ENCODE measurements at places on chromosomes 5 and 9.

DNA sequence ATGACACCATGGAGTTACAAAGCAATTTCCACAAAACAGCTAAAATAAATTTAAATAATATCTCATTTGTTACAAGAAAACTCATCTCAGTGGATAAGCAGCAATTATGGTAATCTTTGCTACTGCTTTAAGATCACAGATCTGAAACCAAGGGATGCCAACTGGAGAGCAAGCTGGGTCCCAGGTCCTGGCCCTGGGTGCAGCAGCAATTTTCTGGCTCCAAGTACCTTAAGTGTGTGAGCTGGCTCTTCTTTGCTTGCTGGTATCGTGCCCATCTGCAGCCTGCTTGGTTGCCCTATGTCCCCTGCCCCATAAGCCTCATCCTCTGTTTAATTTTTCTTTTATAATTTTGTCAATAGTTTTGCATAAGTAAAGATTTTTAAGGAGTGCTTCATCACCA, 41.5 kb upstream of the DIRAS2 start:
- DNase-seq: no peak

- DNase-seq: no peak
Measured at GRCh38 chr9:71025201-71025600, 96.2 kb downstream of the TRPM3 start.

DNA sequence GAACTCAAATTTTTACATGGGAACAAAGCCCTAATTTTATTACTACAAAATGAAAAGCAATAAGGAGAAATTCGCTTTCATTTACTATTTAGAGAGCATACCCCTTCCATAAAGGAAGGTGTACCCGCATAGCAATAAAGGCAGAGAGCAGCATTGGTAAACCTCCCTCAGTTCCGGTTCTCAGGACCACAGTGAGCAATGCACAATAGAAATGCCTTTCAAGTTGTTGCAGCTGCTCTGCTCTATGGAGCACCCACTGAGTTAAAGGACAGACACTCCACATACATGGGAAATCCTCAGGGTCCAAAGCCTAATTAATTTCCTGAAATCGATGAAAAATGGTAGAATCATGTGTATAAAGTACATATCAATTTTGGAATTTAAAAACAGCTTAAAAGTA, 89.9 kb upstream of the MPDZ start:
- no peak for DNase-seq

- DNase-seq: no peak
Measured at GRCh38 chr5:179118756-179119414, 58.7 kb downstream of the ZNF354C start.

DNA sequence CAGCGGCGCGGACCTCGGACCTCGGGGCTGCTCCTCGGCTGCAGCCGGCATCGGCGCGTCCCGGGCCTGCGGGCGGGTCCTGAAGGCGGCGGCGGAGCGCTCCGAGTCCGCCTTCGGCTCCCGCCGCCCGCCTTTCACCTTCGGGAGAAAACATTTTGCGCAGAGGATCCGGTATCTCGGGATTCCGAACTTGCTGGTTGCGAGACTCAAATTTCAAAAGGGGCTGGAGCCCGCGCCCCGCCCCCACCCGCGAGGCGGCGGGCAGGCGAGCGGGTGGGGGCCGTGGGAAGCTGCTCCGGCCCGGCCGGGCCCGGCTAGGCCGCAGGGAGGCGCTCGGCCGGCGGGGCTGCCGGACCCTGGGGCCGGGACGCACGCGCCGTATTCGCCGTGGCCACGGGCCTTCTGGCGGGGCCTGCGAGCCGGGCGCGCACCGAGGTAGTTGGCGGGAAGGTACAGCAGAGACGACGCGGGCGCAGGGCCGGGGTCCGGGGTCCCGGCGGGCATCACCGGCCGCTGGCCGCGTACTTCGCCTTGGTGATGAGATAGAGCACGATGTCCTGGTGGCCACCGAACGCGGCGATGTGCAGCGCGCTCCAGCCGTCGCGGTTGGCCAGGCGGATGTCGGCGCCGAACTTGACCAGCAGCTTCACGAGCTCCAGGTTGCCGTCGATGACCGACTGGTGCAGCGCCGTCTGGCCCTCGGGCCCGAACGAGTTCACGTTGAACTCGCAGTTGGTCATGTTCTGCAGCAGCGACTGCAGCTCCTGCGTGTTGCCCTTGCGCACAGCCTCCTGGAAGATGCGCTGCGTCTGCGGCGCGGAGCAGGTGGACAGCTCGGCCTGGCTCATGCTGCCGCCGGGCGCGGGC, 757 bp downstream of the NRARP start:
- DNase-seq: no peak

DNA sequence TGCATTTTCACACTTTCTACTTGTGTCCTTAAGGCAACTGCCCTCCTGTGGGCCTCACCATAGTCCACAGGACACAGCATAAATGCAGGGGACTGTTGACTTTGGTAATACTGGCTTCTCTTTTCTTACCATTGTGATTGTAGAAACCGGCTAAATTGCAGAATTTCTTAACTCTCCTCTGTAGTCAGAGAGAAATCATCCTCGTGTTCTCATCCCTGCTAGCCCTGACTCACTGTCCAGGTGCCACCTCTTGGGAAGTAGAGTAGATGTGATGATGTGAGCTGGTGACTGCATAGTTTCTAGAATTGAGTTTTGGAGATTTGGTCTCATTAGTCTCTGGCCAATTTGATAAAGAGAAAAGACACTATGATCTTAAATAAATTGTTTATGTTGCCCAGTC, 5.5 kb downstream of the PHF24 start:
- no peak for DNase-seq

GRCh38 chr5:9009931-9010651, 535.8 kb downstream of the SEMA5A start:
- DNase-seq: no peak

- DNase-seq: no peak
Measured at GRCh38 chr5:181189962-181190710, 14.9 kb downstream of the TRIM7 start.

- DNase-seq: no peak
Measured at GRCh38 chr9:14296495-14297113, 17.3 kb downstream of the NFIB start.

DNA sequence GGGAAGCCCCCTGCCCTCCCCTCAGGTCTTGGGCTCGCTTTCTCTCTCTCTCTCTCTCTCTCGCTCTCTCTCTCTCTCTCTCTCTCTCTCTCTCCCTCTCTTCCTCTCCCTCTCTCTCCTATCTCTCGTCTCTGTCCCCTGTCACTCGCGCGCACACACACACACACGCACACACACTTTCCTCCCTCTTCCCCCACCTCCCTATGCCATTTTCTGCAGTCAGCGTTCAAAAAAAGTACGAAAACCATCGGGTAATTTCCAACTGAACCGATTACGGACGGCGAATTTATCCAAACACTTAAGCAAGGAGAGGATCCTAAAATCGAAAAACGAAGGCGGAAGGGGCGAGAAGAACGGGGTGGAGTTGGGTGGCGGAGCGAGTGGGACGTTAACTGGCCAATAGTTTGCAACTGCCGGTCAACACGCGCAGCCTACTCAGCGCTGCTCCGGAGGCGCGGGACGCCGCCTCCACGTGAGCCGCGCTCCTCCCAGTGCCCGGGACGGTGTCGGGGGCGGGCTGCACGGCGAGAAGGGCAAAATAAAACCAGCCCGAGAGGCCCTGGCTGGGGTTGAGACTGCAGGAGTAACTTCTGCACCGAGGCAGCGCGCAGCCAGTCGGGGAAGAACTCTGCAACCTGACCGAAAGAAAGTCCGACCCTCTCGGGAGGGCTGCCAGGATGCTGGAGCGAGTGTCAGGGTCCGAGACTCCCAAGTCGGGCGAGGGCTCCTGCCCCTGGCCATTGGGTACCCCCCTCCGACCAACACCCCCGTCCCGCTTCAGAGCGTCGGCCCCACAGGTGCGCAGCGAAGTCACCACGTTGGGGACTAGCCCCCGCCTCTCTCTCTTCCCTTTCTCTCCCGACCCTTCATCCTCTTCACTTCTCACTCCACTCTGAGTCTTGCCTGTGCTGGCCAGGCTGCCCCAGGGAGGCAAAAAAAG, 24.9 kb upstream of the ELAVL2 start:
- no peak for DNase-seq

GRCh38 chr5:67897980-67898379, 317.6 kb upstream of the PIK3R1 start:
- no peak for DNase-seq

DNA sequence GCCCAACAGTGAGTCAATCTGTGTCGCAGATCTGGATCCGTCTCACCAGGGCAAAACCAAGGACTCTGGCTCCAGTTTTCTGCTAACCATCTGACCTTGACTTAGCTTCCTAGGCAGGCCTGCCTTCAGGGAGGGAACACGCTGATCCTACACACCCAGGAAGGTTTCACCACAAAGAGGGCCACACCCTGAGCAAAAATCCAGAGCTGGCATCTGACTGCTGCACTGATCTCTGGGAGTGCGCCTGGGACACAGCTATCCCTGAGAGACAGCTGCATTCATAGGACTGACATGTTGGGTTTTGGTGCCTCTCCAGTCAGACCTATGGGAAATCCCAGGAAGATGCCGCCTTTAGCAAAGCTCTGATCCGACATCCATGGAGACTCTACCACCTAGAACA, 47.5 kb downstream of the CDK5RAP2 start:
- DNase-seq: no peak

- DNase-seq: no peak
Measured at GRCh38 chr9:115462623-115463022, 344.7 kb upstream of the TNC start.

- no peak for DNase-seq
Measured at GRCh38 chr5:167783145-167783817, 508.2 kb upstream of the WWC1 start.

DNA sequence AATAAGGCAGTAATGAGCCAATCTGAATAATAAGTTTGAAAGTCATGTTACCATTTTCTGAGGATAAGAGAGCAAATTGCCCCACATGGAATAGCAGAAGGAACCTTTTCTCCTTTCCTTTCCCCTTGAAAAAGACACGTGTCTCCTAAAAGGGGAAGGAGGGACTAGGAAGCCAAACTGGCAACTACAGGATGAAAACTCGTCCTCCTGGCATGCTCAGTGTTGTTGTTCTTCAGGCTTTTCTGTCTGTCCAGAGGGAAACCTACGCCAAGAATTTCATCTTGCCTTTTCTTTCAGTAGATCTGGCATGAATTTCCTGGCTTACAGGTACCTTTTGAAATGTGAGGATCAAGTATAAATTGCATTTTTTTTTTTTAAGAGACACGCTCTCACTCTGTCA, 355.9 kb upstream of the TLE4 start:
- DNase-seq: no peak

DNA sequence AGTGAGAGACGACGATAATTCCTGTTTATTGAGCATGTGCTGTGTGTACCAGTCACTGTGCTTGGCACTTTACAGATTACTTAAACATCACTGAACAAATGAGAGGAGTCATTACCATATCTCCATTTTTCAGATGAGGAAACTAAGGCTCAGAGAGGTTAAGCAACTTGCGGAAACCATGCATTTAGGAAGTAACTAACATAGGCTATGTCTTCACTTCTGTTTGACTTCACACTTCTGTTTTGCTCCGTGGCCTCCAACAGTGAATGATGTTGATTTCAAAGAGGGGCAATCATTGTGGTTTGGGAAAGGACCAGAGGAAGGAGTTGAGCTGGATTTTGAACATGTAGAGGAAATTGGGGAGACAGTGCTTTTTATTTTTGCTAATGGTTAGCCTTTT, 16.7 kb downstream of the GCNT1 start:
- DNase-seq: no peak

- DNase-seq: no peak
Measured at GRCh38 chr5:37037840-37038239, 161.3 kb downstream of the NIPBL start.

GRCh38 chr5:150999704-151000442, 20.5 kb upstream of the GPX3 start:
- DNase-seq: no peak

GRCh38 chr5:1835431-1835830, 34.2 kb downstream of the NDUFS6 start:
- no peak for DNase-seq

- DNase-seq: no peak
Measured at GRCh38 chr5:119395080-119395836, 39.4 kb downstream of the TNFAIP8 start.

DNA sequence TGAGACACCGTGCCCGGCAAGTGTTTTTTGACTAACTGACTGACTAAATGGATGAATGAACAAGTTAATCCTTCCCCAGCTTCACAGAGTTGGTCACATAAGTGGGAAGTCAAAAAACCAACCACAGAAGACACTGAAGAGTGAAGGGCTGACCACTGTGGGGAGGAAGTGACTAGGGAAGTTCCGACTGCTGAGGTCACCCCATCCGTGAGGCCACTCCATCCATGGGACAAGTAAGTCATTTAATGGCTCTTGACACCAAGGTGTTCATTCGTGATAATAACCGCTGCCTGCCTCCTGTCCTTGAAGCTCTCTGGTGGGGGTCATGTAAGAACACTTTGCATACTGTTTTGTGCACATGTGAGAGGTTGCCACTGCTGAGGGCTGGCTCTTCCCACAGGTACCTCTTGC, 22.2 kb upstream of the CXCL14 start:
- DNase-seq: no peak

DNA sequence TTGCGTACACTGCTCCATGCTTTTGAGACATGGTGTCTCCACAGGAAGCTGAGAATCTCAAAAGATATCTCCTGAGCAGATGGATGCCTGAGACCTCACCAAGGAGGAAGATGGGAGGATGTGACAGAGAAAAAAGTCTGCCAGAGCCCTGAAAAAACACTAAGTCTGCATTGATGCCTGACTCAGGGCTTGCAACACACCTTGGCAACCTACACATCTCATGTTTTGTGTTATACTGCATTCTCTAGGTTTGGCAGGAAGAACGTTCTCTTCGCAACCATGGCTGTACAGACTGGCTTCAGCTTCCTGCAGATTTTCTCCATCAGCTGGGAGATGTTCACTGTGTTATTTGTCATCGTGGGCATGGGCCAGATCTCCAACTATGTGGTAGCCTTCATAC, 19.2 kb downstream of the SLC22A4 start:
- DNase-seq: no peak

DNA sequence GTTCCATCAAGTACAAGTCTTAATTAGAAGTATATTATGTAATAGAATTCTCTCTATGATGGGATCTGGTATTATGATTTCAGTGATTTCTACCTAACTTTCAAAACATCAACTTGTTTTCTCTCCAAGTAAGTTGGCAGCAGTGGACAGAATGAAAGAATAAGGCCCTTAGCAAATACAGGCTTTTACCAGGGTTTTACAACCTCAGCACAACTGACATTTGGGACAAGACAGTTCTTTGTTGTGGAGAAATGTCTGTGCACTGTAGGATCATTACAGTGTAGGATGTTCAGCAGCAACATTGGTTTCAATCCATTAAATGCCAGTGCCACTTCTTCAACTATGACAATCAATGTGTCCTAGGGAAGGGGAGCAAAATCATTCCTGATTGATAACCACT, 48.8 kb downstream of the MLANA start:
- DNase-seq: no peak

GRCh38 chr5:66122379-66123034, 21.6 kb upstream of the SREK1 start:
- DNase-seq: no peak

GRCh38 chr9:131019388-131020239, 10.6 kb downstream of the LAMC3 start:
- no peak for DNase-seq

DNA sequence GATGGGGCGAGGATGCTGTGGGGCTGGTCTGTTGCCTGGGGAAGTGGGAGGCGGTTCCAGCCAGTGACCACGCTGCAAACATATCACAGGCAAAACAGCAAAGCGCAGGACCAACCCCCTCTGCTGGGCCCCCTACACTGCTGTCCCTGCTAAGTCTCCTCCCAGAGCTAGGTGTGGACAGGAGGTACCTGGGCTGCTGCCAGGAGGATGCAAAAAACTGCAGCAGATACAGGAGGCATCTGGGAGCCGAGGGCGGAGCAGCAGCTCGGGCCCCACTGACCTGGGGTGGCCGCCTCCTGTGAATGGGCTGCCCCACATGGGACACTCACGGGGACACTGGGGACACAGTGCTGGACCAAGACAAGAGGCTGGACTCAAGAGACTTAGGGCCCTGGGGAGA, 48.0 kb upstream of the PHYKPL start:
- DNase-seq: no peak

Data from CD4-positive, alpha-beta memory T cell (primary cell).